ENCODE measurements at places on chromosomes 2 and 18. TPM values are rescaled to one million over a fixed set of nuclear protein-coding genes. Genes with fewer than 3 reads are reported as not detected.

Gene NAT8
- total RNA-seq, result not detected

Gene CENPA
- 1.7 TPM for total RNA-seq

Gene REG1B
- total RNA-seq, result not detected

Gene SCYGR4
- total RNA-seq, result not detected

DNA sequence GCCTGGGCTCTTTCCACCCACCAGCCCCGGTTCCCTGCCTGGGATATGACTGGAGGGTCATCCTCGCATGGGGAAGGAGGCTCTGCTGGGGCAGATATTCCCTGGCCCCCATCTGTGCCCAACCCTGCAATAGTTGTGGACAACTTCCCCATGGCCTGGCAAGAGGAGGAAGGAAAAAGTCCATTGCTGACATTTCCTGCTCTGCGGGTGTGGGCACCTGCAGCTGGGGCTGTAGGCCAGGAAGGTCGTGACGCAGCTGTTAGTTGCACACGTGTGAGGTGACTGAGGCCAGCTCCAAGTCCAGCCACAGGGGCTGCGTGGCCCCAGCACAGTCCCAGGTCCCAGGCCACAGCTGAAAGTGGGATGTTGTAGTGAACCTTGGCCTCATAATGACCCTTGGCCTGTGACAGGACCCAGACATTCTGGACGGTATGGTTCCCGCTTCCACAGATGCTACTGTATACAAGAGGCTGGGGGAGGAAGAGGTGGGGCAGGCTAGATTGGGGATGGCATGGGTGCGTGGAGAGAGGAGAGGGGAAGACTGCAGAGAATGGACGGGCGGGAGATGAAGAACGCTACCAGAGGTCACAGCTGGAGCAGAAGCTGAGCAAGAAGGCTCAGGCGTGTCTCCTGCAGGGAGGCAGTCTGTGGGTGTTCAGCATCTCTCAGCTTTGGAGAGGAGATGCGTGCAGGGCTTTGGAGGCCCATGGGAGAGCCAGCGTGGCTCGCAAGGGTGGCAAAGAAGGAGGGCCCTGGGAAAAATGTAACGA lies 22.1 kb downstream of the OTOF start:
- H3K36me3 ChIP-seq, result no peaks in the 10 kb centered on the region
- peak; percentile 62 for DNase-seq
- no peak overlapping the region for H3K27ac ChIP-seq
- no peaks in the 10 kb centered on the region for H3K4me1 ChIP-seq
- H3K27me3 ChIP-seq, result no peaks in the 10 kb centered on the region

DNA sequence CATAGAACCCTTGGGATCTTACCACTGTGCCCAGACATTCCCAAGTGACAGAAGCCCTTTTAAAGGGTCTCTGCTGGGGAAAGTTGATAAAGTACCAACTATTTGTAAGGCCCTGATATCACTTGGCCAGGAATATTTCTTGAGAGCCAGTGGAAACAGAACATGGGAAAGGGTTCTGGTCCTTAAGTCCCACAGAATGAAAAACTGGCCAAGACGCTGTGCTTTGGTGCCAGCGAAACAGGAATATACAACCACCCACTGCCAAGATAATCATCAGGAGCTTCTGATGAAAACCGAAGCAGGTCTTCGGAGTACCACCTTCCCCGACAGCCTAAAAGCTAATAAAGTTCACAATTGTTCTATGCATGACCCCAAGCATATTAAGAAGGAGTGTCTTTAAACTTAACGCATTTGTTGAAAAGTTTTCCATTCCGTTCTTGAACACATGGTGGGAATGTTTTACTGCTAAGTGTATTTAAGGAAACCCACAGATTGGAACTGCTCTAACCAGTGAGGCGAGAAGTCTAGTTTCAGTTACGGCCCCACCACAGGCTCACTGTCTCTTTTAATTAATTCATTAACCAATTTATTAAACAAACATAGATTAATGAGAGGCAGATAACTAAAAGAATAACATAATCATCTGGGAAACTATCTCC lies 152.6 kb downstream of the ANKRD44 start:
- no peaks in the 10 kb centered on the region for H3K27me3 ChIP-seq
- H3K4me3 ChIP-seq, result no peak overlapping the region
- no peak overlapping the region for H3K27ac ChIP-seq
- DNase-seq, result no peak
- peaks cover 33% of the 10 kb centered on the region for H3K4me1 ChIP-seq

DNA sequence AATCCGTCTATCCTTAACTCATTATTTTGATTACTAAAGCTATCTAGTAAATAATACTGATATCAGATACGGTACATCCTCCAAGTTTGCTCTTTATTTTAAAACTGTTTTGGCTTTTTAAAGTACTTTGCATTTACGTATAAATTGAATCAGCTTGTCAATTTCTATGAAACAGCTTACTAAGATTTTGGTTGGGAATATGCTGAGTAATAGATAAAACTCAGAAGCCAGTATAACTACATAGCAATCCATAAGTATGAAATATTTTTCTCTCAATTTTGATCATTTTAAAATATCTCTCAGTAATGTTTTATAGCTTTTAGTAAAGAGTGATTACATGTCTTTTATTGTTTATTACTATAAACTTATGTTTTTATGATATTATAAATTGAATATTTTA lies 116.2 kb upstream of the SOX11 start:
- H3K27ac ChIP-seq, result no peak overlapping the region
- no peaks in the 10 kb centered on the region for H3K36me3 ChIP-seq
- no peaks in the 10 kb centered on the region for H3K4me1 ChIP-seq
- no peak for DNase-seq

DNA sequence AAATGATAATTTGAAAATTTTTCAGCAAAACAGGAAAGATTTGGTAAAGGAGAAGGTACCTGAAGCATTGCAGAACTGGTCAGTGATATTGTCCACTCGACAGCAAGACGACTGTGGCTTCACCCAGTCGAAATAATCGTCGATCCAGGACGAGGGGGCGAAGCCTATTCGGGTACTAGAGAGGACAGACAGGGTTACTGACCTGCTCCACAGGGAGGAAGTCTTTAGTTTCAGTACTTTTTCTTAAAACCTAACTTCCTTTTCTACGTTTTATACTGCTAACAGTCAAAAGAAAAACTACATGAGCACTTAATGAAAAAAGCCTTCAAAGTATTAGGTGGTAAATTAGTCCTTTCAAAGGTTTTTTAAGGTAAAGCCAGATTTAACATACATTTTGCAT lies 36.0 kb downstream of the RMC1 start:
- H3K27me3 ChIP-seq, result no peaks in the 10 kb centered on the region
- H3K27ac ChIP-seq, result no peak overlapping the region
- peaks cover 15% of the 10 kb centered on the region for H3K4me1 ChIP-seq
- DNase-seq, result no peak
- H3K4me3 ChIP-seq, result no peak overlapping the region
- H3K36me3 ChIP-seq, result peaks cover 100% of the 10 kb centered on the region

DNA sequence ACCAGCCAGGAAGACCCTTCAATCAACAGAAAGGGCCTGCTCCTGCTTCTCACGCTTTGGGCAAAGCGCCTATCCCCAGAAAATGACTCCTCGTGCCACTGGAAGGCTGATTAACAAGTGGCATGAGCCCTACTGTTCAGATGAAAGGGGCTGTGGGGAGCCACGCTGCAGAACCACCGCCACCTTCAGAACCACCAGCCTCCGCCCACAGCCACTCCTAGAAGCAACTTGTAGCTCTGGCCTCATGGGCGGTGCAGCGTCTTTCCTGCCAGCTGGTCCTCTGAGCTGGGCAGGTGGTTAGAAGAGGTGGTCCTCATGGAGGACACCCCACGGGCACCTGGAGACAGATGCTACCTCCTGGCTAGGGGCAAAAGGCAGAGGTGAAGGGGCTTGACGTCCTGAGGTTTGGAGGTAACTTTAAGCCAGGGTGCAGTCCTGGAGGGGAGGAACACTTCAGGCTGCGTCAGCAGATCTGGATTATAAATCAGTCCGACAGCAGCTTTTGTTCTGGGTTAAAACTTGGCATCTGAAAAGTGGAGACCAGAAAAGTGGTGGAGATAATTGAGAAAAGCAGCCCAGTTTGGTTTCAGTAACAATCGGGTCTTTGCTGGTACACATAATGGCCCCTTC lies 861 bp upstream of the SEMA4C start:
- H3K4me3 ChIP-seq, result peak overlapping the region; percentile 97
- no peaks in the 10 kb centered on the region for H3K27me3 ChIP-seq
- H3K36me3 ChIP-seq, result peaks cover 18% of the 10 kb centered on the region
- H3K27ac ChIP-seq, result peak overlapping the region; percentile 96

DNA sequence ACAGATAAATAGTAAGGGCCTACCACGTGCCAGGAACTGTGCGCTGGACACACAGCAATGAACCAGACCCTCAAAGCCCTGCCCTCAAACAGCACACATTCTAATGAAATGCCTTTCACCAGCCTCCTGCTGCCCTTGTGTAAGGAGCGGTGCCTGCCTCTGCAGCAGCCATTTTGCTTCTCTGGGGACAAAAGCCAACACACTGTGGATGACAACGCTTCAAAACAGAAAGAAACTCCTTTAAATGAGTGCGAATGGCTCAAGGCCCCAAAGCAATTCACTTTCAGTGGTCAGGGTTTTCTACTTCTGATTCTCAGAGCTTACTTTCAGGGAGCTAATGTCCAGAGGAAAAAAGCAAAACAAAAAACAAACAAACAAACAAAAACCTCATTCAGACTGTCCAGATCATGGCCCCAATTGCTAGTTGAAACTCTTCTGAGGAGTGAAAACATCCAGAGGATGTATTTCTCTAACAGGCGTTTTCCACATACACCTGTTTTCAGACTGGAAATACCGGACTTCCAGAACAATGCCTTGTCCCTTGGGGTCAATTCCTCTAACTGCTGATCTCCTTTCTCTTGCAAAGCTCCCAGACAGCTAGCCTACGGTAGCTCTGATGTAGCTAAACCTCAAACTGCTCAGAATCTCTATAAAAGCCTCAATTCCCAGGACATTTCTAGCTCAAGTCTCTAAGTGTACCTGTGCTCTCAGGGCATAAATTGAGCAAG lies 323.3 kb upstream of the ZNF521 start:
- no peak overlapping the region for H3K27ac ChIP-seq
- H3K27me3 ChIP-seq, result no peaks in the 10 kb centered on the region
- H3K4me3 ChIP-seq, result no peak overlapping the region
- DNase-seq, result no peak

GRCh38 chr2:98521266-98521665 lies 76.6 kb downstream of the INPP4A start:
- no peak overlapping the region for H3K27ac ChIP-seq
- peaks cover 25% of the 10 kb centered on the region for H3K36me3 ChIP-seq
- no peak overlapping the region for H3K4me3 ChIP-seq
- peaks cover 15% of the 10 kb centered on the region for H3K4me1 ChIP-seq
- DNase-seq, result no peak

DNA sequence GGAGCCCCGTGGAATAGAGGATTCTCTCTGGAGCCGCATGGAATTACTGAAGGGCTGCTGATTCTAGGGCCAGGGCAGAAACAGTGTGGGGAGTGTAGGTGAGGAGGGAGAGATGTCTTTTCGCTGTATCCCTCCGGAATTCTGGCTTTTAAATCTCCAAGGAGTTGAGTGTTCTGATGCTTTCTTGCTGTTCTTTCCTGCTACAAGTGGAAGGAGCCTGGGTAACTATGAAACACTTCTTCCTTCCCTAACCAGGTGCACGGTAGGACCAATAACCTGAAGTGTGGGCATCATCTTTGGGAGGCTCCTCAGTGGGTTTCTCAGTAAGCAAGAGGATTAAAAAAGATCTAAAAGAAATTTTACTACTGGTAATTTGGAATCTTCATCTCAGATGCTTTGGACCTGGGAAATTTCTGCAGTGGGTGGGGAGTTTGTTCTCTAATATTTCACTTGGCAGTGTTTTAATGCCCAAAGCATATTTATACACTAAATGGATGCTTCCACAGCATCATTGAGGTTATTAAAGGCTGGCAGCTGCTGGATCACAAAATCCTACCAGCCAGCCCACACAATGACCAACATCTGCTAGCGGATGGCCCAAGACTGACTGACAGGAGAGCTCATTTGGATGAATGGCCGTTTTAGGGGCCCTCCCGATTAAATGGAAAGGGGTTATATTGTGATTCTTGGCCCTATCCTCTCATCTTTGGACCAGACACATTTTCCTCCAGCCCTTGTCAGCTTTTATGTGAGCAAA lies 2.1 kb downstream of the EML6 start:
- peaks cover 13% of the 10 kb centered on the region for H3K4me1 ChIP-seq
- DNase-seq, result no peak
- H3K27ac ChIP-seq, result no peak overlapping the region
- H3K27me3 ChIP-seq, result peaks cover 10% of the 10 kb centered on the region

Measured in lower lobe of right lung (tissue), 2 donors.